Astrocyte of the cerebellum (primary cell): ENCODE measurements at places on chromosomes 2 and 18.

DNA sequence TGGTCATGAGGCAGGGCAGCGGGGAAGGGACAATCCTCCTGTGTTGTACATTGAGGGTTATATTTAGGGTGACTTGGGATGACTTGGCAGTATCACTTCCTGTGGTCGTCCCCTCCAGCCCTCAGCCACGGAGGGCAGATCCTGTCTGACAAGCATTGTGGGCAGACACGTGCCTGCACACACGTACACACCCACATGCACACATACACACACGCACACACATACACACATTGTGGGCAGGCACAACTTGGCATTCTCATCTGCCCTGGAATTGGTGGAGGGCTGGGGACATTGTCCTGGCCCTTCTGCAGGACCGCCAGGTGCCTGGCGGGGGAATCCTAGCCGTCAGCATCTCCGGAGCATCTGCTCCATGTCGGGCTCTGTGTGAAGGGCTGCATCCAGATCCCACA, 47.6 kb downstream of the ODC1 start:
- DNase-seq = no peak

DNA sequence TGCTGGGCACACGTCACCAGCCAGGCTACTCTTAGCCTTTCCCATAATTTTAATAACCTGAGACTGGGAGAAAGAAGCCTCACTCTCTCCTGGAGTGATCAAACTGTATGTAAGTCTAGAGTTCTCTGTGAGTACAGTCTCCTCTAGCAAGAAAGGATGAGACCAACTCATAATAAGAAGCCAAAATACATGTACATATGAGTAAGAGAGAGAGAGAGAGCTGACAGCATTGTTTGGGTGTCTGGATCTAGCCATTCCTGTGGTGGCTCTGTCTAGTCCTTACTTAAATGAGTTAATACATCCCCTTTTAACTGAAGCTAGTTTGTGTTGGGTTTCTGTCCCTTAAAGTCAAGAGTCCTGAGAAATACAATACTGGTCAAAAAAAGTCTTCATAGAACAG, 26.0 kb upstream of the ANXA4 start:
- DNase-seq = peak; percentile 39

GRCh38 chr2:232549655-232550353, 553 bp downstream of the TIGD1 start:
- no peak for DNase-seq

DNA sequence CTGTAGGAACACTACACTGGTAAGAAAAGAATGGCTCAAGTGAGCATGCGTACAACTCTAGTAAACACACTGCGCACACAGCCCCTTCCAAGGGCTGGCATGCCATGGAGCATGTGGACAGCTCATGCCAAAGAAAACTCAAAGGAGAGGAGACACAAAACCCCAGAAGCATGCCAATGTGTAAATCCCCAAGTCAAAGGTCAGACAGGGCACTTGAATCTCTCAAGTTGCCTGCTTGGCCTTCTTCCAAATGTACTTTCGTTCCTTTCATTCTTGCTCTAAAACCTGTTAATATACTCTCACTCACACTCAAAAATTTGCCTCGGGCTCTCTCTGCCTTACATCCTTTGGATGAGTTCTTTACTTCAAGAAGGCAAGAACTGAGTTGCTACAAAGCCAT, 365.3 kb downstream of the NBAS start:
- no peak for DNase-seq

GRCh38 chr2:30899516-30900054, 92.3 kb upstream of the CAPN13 start:
- no peak for DNase-seq

- no peak for DNase-seq
Observed at GRCh38 chr2:236942554-236942953, 143.1 kb upstream of the COPS8 start.

GRCh38 chr2:99822474-99823207, 319.7 kb downstream of the AFF3 start:
- DNase-seq = no peak

- no peak for DNase-seq
Observed at GRCh38 chr18:64332835-64333234, 183.9 kb upstream of the LINC00305 start.

GRCh38 chr2:143252138-143252907, 123.1 kb downstream of the ARHGAP15 start:
- DNase-seq = no peak

- DNase-seq = no peak
Observed at GRCh38 chr2:67213270-67213670, 183.9 kb upstream of the ETAA1 start.

DNA sequence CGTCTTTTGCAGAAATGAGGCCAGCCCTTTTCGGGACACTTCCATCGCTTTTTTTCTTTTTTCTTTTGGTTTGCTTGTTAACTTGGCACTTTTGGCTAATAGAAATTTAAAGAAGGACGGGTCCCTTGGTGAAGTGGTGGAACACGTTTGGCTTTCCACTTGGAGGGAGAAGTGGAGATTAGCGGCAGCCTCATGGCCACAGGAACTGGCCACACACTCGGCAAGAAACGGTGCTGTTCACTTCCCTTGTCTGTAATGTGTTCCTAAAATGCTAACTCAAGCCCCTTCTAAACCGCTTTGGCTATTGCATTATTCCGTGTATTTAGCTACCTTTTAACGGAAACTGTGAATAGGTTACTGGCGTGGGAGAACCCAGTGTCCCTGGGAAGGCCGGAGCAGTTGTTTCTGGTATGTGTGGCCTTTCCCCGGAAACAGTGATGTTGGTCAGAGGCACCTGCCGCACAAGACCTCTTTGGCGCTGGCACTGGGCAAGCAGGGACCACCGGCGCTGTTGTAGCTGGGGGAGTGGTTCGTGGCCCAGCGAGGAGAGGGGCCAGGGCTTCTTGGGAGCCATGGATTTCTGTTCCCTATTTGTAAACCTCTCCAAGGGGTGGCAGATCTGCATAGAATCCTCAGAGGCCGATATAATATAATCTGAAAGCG, 981 bp downstream of the RAMP1 start:
- no peak for DNase-seq

- DNase-seq = no peak
Observed at GRCh38 chr2:72142570-72143440, 4.9 kb downstream of the CYP26B1 start.

DNA sequence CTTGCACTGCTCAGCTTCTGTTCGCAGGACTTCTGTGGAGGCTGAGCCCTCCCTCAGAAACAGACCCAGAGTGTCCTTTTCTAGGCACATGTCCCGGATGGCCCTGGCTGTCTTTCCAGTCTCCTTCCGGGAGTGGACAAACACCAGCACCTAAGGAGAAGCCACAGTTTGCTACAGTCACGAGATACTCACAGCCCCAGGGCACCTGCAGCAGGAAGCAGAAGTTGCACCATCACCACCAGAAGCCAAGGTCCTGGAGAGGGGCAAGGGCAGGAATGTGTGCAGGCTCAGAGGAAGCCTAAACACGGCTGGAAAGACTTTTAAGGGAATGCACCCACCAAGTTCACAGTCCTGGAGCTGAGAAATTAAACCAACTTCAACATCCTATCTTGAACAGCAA, 13.6 kb downstream of the SNRNP200 start:
- no peak for DNase-seq

GRCh38 chr2:240648155-240648649, 22.9 kb downstream of the GPR35 start:
- DNase-seq = no peak

DNA sequence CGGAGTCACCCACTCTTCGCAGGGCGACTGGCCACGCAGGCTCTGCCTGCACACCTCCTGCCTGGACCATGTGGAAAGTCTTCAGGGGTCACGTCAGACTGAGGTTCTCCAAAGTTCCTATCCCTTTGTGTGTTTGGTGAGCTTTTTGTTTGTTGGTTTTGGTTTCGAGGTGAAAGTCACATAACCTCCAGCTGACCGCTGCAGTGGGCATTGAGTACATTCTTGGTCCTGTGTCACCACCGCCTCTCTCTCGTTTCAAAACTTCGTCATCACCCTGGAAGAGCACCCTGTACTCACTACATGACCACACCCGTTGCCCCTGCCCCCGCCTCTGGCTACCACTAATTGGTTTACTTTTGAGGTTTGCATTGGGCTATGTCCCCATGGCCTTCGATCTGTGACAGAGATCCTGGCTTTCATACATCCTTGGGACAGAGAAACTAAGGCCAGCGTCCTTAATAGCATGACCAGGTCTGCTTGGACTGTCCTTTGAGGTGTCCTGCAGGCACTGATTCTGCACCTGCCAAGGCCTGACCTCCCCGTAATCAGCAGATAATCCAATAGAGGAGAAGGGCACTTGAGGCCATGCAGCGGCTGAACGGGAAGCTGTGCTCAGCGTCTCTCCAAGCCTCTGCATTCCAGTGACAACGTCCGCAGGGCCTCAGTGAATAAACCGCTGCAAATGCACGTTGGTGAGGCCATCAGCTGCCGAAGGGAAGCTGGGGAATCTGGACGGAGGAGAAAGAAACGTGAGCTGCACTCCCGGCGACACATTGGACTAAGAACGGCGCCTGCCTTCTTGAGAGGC, 46.8 kb downstream of the SH3BP4 start:
- DNase-seq = no peak
